ENCODE measurements at places on chromosomes 11 and 22. TPM values are rescaled to one million over a fixed set of nuclear protein-coding genes. Genes with fewer than 3 reads are reported as not detected.

DNA sequence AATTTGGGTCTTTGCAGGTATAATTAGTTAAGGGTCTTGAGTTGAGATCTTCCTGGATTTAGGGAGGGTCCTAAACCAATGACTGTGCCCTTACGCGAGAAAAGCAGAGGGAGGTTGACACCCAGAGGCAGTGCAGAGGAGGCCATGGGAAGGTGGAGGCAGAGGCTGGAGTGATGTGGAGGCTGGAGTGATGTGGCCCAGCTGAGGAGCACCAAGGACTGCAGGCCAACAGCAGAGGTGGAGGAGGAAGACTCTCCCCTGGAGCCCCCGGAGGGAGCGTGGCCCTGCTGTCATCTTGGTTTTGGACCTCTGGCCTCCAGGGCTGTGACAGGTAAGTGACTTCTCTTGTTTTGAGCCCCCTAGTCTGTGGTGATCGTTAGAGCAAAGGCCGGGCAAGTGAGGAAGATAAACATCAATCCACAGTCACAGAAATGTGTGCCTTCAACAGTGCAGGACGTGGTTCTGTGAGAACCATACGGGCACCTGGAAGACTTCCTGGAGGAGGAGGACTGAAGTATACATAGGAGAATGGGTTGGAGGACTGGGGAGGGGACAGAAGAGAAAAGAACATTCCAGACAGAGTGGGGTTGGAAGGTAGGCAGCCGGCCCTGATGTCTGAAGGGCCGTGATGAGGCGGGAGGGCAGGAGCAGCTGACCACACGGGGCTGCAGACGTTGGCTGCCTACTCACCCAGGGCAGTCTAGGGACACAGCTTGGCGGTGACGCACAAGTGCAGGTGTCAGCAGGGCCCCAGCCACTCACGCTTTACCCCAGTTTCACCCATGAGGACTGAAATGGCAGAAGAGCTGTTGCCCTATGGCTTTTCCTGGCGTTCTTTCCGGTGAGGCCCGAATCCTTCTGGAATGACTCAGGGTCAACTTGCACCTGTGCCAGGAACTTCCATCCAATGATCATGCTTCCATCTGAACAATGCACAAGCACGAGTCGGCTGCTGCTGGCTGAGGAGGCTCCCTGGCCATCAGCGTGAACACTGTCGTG, 270.2 kb downstream of the CTTN start:
- no peak for DNase-seq

GRCh38 chr22:25182131-25183110, 17.2 kb upstream of the CRYBB3 start:
- DNase-seq, result no peak

DNA sequence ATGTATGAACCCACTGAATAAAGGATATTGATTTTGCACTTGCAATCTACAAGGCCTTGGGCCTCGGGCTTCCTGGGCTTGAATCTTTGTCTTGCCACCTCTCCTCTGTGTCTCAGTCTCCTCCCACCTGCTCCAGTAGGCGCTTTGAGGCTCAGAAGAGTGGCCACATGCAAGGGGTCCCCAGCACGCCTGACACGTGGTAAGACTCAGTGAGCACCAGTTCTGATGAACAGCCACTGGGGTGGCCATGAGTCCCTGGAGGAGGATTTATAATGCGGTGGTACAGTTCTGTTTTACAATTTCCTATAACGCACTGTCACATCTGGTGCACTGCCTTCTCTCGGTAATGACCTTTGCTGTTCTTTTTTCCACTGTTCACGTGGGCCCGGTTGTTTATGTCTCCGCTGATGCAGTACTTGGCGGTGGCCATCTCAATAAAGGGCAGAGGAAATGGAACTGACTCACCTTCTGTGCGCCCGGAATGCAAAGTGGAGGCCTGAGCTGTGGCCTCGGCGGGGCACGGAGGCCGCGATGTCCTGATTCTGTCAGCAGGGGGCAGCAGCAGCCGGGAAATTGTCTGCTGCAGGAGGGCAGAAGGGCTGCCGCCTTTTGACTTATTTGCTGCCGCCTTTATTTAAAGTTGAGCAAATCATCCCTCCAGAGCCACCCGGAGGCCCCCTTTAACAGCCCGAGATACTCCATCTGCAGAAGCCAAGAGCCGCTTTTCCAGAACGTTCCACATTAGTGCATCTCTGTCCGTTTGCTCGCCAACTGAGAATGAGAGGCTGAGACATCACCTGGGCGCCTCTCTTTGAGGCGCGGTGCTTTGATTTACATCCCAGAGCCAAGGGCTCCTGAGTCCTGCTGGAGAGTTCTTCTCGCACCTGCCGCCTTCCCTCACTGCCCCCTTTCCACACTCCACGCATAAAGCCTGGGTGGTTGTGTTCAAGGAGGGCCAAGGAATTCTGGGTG, 6.0 kb upstream of the IFT27 start:
- DNase-seq, result peak; percentile 84

DNA sequence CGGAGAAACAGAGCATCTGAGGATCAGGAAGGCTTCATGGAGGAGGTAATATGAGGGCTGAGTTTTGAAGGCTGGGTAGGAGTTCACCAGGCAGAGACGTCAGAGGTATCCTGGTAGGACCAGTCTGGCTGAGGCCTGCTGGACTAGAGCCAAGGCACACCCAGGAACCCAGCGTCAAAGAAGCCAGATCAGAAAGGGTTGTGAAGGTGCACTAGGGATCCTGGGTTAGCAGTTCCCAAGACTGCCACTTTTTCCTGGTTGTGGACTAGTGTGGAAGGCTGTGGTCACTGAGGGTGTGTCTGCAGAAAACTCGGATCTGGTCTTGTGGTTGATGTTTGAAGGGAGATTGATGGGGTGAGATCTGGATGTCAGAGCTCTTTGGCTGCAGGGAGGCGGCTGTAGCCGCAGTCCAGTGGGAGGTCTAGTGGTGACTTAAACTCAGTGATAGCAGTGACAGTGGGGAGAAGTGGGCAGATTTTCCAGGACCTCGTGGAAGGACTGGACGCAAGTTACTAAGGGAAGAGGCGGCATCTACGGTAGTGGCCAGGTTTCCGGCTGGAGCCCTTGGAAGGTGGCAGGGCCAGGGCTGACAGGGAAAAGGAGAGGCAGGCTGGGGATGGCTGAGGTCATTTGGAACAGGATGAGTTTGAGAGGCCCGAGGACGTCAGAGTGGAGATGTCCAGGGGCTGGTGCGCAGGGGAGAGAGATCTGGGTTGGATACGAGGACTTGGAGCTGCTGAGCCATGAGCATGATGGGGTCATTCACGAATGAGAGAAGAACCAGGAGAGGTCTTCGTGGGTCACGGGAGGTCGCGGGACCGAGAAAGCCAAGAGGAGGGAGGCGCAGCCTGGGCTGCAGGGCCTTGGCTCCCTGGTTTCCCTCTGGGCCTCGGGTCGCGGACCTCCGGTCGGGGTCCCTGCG, 10.9 kb downstream of the RELA start:
- DNase-seq, result no peak

GRCh38 chr11:2389377-2390026, 11.0 kb upstream of the TSSC4 start:
- no peak for DNase-seq

DNA sequence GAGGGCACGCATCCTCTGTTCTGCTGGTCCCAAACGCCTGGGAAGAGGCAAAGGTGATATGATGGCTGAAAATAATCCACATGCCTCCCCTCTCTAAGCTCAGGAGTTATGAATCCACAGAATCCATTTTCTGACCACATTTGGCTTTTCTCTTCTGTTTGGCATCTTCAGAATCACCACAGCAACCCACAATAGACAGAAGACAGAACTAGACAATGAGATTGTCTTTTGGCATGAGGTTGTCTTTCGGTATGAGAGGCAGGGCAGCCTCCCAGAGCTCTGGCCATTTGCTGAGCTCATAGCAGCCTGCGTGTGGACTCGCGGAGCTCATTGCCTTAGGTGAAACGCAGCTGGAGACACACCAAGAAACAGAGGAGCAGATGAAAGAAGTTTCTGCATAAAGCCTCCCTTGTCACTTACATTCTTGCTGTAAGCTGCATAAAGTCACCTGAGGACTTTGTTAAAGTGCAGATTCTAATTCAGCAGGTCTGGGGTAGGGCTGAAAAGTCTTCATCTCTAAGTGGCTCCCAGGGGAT, 868.0 kb downstream of the NTM start:
- no peak for DNase-seq

GRCh38 chr11:1608363-1608762, at the start of gene KRTAP5-3:
Gene KRTAP5-3, minus strand, starts transcription at chr11:1608463. Its CDS starts 78 bp downstream, at chr11:1608385.
- DNase-seq, result no peak

DNA sequence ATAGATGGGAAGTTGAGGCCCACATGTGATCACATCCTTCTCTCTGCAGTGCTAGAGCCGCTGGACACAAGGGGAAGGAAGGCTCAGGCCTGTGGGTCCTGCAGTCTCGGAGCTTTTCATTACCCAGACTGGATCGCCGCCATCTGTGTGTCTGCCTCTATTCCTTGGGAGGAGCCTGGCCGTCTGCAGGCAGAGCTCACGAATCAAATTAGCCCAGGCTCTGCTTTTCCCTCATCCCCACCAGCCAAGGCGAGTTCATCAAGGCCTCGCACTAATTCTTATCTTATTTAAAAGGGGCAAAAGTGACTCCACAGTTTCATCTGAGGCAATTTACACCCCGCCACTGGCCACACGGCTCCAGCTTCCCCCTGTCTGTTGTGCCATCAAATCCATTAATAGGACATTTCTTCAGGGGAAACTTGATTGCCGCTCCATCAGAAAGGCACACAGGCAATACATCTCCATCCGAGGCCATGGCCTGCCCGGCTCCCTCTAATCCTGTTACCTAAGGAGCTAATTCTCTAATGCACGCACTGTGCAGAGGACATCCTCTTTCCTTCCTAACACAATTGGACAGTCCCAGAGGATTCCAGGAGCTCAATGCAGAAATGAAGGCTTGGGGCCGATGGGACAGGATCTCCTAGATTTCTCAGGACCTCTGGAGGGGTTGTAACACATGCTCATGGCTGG, 3.3 kb upstream of the HTR3A start:
- DNase-seq, result no peak

DNA sequence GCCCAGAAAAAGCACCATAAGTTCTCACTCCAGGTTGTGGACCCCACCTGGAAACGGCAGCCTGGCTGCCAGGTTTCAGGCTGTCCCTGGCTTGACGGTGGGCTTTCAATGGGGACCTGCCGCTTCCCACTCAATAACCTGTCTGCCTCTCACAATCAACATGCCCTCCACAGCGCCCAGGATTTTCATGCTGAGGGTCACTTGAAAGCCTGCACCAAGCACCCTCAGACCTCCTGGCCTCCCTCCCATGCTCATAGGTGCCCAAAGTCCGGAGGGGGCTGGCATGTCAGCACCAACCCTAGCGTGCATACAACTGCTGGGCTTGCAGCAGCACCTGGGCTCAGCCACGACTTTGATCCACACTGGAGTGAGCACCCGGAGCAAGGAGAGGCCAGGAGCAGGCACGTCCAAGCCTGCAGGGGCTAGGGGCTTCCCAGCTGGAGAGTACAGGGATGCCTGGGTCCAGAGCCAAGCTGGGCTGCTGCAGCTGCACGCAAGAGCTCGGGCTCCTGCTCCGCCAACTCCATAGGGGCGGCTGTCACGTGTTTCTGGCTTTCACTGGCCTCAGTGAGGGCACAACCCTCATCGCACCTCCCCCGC, 1214.3 kb upstream of the RAG2 start:
- DNase-seq, result no peak

DNA sequence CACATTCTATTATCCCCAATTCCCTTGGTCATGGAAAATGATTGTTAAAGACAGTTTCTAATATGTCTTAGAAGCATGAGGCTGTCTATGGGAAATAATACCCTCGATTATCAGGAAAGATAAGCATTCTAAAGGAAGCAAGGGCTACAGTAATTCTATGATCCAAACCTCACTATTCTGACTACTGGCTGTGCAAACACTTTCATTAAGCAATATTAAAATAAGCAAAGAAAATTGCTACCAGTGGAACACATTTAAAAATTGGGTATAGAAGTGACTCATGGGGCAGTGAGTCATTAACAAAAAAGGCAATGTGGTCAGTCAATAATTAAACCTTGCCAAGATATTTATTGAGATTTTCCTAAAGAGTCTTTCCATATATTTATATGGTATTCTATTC, 1415.2 kb upstream of the TENM4 start:
- no peak for DNase-seq

DNA sequence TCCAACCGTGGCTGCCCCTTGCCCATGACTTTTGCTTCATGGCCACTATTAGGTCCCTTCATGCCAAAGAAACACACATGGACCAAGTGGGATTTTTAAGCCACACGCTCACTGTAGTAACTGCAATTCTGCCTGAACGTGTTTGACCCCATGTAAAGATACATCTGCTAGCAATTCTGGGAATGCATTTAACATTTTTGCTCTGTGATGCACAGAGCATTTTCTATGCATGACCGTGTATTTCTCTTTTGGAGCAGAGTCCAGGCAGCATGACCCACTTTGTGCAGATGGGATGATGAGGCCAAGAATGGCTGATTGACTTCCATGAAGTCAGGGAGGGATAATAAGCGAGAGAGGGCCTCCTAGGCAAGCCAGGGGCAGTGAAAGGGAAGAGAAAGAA, 108.5 kb downstream of the TP53I11 start:
- DNase-seq, result peak; percentile 63

GRCh38 chr11:57566905-57567514, 462 bp downstream of the UBE2L6 start:
- peak; percentile 47 for DNase-seq

- DNase-seq, result no peak
These were observed 39.4 kb downstream of the GNB1L start for GRCh38 chr22:19815093-19815822.

- no peak for DNase-seq
These were observed 4.3 kb upstream of the SBF2 start for GRCh38 chr11:10298342-10298741.

DNA sequence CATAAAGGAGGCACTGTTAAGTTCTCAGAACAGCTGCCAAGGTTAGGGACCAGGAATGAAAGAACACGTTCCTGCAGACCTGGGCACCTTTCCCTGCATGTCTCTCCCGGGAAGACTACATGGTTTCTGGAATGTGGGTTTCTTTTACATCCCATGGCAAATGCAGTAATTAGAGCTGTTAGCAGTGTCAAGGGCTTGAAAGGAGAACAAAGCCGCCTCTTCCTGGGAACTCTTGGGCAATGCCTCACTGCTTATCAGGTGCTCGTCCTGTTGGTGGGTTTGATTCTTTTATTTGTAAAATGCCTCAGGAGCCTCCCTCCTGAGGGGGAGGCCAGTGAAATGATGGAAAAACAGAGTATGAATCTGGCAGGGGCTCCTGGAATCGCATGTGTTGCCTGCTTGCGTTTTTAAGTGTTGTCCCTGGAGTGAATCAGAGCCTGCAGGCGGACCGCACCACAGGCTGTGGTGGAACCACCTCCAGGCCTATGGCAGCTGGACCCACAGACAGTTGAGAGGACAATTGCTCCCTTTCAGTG, 723 bp upstream of the C22orf31 start:
- DNase-seq, result peak; percentile 36

DNA sequence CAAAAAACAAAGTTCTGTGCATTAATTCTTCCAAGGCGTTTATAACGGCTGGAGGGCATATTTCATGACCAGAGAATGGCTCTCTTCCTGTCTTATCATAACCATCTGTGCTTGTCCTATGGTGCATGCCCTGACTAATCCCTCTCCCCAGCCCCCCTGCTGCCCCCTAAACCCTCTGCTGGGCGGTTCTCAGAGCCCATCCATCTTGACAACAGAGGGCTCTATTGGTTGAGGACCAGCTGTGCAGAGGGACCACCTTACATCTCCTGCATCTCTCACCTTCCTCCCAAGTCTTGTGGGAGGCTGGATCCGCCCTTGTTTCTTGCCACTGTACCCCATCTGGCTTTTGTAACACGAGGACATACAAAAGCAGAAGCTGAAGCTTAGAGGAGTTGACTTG, 282.1 kb downstream of the MIAT start:
- DNase-seq, result no peak

The TTLL1 gene
- polyA plus RNA-seq, result 11.5 TPM

The ARHGAP8 gene
- polyA plus RNA-seq, result 30.2 TPM

The HIC2 gene
- 1.4 TPM for polyA plus RNA-seq

The MMP8 gene
- not detected for polyA plus RNA-seq

The OLFML1 gene
- polyA plus RNA-seq, result 8.3 TPM

The MYBPC3 gene
- polyA plus RNA-seq, result 0.52 TPM

The KCNK4 gene
- not detected for polyA plus RNA-seq
